ACHN (cell line): ENCODE measurements at places on chromosomes 4 and X.

DNA sequence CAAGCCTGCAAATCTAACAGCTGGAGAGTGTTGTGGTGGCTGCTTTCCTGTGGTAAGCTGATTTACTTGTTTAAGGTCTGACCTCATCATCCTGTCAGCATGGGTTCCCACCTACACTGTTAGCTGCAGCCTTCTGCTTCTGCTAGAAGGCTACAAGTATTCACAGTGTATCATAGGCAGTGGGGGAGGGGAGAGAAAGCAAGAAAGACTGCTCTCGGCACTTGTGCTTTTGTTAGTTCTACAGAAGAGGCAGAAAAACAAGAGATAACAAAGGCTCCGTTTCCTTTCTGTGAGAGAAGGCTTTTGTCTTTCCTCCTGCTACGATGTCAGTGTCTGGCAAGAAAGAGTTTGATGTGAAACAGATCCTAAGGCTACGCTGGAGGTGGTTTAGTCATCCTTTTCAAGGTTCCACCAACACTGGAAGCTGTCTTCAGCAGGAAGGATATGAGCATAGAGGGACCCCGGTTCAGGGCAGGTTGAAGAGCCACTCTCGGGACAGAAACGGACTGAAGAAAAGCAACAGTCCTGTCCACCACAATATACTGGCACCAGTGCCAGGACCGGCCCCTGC, at the start of gene KLHL4:
Gene KLHL4, plus strand, starts transcription at position 232 of the 571 bp plus-strand sequence. Its CDS starts 92 bp downstream, at position 324.
- DNase-seq: peak; percentile 45

- peak; percentile 55 for DNase-seq
These were observed 16.6 kb downstream of the CLCN4 start for GRCh38 chrX:10173331-10173900.

- DNase-seq: no peak
These were observed 60.0 kb downstream of the GAB1 start for GRCh38 chr4:143396695-143397094.

- DNase-seq: no peak
These were observed 6.9 kb downstream of the SHROOM3 start for GRCh38 chr4:76441881-76442280.

DNA sequence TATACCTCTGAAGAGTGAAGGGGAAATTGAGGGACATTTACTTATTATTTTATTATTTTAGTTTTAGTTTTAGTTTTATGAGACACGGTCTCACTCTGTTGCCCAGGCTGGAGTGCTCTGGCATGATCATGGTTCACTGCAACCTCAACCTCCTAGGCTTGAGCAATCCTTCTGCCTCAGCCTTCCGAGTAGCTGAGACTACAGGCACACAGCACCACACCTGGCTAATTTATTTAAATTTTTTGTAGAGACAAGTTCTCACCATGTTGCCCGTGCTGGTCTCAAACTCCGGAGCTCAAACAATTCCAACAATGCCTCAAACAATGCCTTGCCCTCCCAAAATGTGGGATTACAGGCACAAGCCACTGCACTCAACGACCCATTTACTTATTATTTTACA, 68.4 kb upstream of the BMP2K start:
- peak; percentile 25 for DNase-seq

DNA sequence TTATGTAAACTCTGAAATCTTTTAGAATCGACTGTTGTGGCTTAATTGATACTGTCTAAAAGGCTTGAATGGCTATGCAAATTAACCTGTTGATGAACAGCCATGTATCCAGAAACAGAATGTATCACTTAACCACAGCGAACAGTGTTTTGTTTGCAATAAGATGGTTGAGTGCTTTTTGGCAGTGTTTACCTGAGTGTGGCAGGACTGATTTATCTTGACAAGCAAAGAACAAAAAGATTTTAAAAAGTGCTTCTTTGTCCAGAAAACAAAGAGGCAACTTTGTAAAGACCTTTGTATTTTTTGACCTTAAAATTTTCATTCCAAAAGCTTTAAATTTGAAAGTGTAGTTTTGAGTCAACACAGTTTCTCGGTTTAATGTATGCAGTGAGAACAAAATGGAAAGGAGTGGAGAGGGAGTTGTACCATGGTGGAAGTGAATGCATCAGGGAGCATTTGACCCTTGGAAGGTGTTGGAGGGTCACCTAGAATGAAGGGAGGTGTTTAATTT, 18.0 kb downstream of the ARHGAP10 start:
- no peak for DNase-seq

GRCh38 chrX:38038501-38038900, 32.1 kb downstream of the SYTL5 start:
- no peak for DNase-seq

- no peak for DNase-seq
These were observed 31.6 kb downstream of the TKTL1 start for GRCh38 chrX:154327038-154327820.

DNA sequence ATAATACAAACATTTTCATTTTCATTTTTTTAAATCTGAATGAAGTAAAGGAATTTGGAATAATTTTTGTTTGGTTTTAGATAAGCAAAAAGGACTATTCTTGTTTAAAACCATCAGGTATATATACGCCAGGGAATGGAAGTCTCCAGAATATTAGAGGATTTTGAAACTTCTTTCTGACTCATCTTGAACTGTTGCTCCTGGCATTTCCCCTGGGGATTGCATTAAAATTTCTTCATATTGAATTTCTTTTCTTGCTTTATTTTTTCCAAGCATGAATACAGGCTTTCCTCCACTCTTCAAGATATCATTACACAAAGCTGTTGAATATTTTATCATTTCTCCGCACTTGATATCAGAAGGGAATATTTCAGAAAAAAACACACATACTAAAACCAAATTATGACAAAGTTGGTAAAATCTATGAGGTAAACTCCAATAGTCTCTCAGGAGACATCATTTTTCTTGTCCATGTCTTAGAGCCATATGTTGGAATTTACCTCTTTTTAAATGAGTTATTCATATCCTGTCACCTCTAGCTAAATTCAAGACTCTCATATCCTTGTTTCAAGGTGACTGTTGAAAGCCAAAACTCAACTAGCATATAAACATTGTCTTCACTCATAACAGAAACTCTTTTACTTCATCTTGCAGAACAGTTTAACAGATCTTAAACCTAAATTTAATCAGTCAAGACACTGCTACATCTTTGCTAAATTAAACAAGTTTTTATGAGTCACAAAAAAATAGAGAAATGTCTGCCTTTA, 20.7 kb upstream of the CSN1S1 start:
- DNase-seq: no peak

- no peak for DNase-seq
These were observed 84.2 kb downstream of the DKK2 start for GRCh38 chr4:106951891-106952290.

DNA sequence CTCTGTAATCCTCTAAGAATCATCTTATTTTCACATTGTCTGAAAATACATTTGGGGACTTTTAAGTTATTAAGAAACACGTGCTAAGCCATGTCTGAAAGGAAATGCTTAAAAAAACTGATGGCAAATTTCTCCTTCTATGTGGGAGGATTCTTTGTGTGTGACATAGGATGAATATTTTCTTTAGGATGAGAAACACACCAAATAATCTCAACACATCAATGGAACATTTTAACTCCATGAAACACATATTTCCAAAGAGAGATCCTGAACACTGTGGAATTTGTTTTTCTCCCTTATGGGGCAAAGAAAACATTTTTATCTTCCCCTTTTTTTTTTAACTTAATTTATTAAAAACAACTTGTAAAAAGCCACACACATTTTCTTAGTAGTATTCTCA, 153.8 kb upstream of the ANKRD50 start:
- no peak for DNase-seq

- DNase-seq: no peak
These were observed 21.3 kb downstream of the ABCG2 start for GRCh38 chr4:88137112-88137511.

DNA sequence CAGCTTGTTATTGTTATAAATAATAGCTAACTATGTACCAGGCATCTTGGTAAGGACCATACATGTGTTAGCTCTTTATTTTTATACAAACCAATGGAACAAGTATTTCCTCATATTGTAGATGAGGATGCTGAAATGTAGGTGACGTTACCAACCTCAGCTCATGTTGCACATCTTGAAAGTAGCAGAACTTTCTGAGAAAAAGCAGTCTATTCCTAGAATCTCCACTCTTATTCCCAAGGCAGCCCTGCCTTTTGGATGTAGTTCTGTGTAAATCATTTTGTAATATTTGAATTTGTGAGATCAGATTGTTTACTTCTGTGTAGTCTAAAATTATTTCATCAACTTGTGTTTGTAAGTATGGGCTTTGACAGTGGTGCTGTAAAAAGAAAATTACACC, 5.3 kb downstream of the FHDC1 start:
- no peak for DNase-seq

DNA sequence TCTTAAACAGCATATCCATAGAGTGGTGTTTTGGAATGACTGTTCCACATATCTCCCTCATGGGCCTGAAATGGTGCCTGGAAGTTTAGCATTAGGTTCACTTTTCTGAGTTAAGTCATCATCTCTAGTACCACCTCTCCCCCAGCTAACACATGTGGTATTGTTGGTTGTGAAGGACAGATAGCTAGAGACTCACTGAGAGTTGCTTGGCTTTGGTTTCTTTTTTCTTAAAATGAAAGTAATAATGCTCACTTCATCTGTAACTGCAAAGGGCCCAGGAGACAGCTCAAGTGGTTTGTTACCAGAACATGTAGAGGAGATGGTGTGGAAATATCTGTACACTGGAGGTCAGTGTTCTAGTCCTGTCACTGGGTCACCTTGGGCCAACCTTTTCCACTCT, 90.9 kb downstream of the EFNB1 start:
- DNase-seq: no peak

- no peak for DNase-seq
These were observed 105.8 kb upstream of the EGFL6 start for GRCh38 chrX:13463608-13464007.

DNA sequence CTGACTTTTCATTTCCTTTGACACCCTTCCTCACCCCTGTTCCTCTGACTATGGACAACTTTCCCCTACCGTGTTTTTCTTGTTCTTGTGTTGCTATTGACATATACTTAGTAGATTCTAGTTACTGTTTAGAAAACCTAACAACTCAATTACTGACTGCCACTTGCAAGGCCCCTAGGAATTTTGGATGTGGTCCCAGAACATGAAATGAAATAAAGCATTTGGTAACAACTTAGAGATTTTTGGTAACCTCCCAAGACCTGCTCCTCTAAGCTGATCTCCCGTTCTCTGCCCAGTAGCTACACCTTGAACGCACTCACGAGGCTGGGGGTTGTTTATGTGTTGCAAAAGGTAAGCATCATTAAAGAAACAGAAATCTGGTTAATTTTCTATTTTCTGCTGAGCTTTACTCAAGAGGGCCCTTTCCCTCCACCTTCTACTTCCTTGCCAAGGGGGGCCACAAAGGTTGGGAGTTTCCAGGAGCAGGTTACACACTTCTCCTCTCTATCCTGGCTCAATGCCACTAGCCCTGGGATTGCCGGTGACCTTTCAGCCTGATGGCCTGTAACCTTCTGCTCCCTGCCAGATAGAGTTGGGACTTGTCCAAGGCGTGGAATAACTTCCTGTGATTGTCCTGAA, 20.5 kb downstream of the GAB3 start:
- no peak for DNase-seq

DNA sequence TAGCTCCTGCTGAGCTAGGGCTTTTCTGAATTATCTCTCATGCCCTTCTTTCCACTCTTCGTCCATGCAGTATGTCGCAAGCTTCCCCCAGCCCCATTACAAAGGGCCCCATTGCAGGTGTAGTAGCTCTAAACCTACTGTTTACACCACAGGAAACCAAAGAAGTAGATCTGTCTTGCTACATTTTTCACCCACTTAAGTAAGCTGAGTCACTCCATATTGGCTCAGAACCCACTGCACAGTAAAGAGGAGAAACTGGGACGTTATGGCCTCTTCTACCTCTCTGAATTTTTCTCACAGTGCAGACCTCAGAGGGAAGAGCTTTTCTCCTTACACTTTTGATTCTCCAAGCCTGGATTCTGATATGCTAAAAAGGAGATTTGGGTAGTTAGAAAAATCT, 200.2 kb downstream of the SMARCA1 start:
- DNase-seq: no peak

DNA sequence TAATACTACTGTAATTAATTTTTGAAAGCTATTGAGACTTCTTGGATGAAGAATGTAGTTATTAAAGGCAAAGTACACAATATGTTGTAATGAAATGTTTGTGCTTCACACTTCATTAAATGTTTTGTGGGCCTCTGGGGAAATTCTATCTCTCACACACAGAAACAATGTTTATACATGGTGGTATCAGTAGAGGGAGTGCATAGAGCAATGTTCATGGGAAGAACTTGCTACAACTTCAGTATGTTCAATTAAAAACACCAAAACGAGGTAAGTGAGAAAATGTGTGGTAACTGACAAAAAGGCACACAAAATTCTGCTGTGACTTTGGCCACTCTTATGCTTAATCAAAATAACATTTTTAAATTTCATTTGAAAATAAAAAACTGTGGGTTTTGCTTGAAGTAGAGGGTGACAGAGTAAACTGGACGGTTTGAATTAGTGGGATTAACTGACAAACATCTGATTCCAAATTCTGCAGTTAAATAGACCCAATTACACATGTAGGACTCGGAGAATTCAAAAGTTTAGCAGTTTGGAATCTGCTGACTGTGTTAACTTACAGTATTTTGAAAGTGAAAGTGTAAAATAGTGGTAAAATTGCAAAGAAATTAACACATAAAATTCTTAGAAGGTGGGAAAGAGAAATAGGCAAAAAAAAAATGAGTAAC, 111.4 kb upstream of the TTC29 start:
- peak; percentile 48 for DNase-seq

DNA sequence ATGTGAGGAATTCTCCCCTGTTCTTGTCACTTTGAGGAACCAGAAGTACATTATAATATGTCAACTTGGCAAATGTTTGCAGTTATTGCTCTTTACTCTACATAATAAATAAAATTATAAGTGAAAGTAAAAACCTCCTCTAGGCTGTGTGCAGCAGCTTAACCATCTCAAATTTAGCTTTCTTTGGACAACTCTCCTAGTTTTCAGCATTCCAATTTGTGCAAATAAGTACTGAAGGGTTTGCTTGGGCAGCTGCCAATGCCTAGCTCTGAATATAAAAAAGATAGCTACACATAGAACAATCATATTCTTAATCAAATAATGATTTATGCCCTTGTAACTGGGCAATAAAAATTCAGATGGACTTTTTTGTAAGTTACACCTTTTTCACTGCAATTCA, 82.5 kb downstream of the GASK1B start:
- no peak for DNase-seq

DNA sequence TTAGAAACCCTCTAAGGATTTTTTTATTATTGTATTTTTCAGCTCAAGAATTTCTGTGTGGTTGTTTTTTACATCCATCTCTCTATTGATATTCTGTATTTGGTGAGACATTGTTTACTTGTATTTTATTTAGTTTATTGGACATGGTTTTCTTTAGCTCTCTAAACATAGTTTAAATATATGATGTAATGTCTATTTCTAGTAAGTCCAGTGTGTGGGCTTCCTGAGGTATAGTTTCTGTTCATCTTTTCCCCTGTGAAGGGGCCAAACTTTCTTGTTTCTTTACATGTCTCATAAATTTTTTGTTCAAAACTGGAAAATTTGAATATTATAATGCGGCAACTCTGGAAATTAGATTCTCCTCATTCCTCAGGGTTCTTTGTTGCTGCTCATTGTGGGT, 28.2 kb upstream of the ATRX start:
- DNase-seq: no peak

- DNase-seq: no peak
These were observed 68.6 kb upstream of the SORBS2 start for GRCh38 chr4:185880571-185880970.
